ENCODE measurements at places on chromosomes 2 and 18.

GRCh38 chr2:28357055-28357454 lies 35.6 kb upstream of the FOSL2 start:
- DNase-seq, result no peak

DNA sequence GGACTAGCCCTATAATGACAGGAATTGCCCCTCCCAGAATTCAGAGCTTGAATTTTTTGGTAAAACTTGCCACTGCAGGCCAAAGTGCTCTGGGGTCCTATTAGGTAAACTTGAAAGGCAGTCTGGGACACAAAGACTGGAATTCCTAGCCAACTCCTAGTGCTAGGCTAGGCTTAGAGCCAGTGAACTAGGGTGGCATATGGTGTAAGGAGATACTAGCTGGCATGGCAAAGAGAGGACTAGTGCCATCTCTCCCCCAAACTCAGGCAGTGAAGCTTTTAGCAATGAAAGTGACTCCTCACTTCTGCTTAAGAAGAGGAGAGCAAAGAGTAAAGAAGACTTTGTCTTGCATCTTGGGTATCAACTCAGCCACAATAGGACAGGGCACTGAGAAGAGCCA lies 410.5 kb upstream of the CNTNAP5 start:
- no peak for DNase-seq

DNA sequence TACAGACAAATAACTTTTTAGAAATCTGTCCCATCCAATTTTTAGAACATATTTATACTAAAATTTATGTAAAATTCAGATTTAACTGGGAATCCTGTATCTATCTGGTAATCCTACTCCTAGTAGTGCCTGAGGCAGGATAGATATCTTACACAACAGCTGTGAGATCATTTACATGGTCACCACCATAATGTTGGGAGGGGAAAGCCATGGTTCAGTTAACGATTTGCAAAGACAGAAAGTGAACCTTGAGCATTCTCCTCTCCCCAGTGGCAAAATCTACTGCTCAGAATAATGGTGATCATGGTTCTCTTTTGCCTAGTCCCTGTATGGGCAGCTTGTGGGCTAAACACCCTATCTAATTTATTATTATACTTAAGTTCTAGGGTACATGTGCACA lies 7.7 kb upstream of the TMEM247 start:
- no peak for DNase-seq

DNA sequence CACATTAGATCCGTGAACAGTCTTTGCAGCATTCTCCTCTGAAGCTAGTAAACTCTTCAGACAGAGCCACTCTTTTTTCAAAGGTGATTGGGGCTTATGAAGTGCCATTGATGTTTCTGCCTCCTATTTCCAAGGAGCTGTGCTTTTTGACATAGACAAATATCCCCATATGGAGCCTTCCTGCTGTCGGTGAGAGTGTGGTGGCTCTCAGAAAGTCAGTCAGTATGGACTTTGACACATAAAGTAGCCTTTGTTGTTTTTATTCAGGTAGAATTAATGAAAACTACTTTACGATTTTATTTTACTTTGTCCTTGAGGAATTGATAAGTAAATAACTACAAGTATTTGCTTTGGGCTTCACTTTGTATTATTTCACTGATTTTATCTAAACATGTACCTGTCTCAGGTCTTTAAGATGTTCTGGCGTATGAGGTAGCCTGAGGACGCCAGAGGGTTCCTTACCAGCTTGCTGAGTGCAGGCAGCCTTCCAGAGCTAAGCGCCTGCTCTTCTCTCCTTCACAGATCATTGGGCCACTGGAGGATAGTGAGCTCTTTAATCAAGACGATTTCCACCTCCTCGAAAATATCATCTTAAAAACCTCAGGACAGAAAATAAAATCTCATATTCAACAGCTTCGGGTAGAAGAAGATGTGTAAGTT lies 69.7 kb downstream of the UGGT1 start:
- DNase-seq, result no peak

DNA sequence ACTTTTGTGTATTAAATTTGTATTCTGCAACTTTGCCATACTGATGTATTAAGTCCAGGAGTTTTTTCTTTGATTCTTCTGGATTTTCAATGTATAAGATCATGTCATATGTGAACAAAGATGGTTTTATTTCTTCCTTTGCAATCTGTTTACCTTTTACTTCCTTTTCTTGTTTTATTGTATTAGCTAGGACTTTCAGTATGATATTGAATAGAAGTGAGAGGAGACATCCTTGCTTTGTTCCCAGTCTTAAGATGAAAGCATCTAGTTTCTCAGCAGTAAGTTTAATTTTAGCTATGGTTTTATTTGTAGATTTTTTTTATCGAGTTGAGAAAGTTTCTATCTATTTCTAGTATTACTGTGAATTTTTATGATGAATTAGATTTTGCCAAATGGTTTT lies 25.5 kb downstream of the VRK2 start:
- no peak for DNase-seq

GRCh38 chr2:8234253-8234652 lies 447.6 kb upstream of the ID2 start:
- DNase-seq, result no peak

GRCh38 chr18:59760619-59761600 lies 63.7 kb upstream of the CCBE1 start:
- no peak for DNase-seq
